NCI-H524 treated with DMSO at 0.1 percent for 48 hours (cell line): ENCODE measurements at places on chromosomes 13 and 19.

DNA sequence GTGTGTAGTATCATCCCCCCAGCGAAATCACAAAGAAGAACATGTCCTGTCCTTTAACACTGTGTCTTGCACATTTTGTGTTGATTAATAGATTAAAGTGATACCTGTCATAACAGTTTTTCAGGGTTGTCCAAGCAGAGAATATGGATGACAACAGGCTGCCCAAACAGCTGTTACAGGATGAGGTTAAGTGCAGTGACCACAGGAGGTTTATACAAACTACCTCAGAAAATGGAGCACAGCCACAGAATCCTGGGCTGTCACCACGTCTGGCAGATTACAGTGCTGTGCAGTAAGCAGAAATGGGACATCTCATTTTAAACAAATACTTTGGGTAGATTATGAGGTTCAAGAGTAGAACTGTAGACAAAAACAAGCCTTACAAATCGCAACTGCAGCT lies 575.6 kb downstream of the DCT start:
- DNase-seq, result no peak

- no peak for DNase-seq
Measured at GRCh38 chr19:33902802-33903488, 106.3 kb downstream of the KCTD15 start.

DNA sequence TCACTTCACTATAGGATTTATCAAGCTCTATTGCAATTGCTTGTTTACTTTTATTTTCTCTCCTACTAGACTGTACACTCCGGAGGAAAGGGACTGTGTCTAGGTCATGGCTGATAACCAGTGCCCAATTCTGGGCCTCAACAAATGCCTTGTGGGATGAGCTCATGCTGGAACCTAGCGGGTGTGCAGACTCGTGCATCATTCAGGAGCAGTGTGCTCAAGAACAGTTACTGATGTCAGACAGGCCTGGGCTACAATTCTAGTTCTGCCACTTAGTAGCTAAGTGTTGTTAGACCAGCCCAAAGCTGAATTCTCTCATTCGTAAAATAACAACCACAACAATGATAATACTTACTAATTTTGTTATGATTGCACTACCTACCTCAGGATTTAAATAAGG lies 95.4 kb downstream of the CYSLTR2 start:
- no peak for DNase-seq

DNA sequence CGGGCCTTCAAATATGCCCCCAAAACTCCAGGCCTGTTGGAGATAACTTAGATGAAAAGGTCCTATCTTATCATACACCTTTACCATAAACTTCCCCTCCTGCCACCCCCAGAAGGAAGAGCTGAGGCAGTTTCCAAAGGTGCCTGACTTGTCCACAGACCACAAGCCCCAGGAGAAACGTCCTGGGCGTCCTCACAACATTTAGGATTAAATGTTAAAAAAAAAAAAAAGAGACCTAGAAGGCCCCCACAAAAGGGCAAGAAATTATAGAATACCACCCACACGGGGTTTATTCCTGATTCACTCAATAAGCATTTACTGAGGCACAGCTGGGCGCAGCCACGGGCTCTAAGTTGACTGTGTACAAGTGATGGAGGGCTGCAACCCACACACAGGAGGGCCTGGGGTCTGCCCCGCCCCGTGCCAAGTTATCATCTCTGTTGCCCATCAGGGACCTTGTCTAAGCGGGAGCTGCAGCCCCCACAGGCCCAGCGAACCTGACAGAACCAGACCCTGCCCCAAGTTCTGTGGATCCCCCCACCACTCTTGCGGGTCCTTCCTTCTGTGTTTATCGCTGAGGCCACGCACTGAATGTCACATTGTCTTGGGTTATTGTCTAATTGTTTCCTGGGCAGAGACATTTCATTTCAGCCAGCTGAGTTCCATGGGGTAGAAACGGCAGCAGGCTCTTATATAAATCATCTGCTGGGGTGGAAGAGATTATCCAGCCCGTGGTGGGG lies 83.0 kb upstream of the TM9SF2 start:
- DNase-seq, result no peak

GRCh38 chr13:52067237-52067636 lies 42.7 kb downstream of the UTP14C start:
- DNase-seq, result no peak

DNA sequence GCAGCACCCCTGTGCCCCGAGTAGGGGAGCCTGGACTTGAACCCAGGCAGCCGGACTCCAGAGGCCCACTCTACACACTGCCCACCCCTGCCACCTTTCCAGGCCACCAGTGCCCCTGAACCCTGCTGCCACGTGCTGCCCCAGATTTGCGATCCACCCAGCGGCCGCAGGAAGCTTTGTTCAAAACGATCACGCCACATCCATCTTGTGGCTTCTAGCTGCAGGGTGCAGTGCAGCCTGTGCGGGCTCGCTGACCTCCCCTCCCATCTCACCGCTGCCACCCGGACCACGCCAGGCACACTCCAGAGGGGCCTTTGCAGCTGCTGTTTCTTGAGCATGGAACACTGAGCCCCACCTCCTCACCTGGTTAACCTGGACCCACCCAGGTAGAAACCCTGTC lies 3.8 kb downstream of the RAVER1 start:
- DNase-seq, result no peak

DNA sequence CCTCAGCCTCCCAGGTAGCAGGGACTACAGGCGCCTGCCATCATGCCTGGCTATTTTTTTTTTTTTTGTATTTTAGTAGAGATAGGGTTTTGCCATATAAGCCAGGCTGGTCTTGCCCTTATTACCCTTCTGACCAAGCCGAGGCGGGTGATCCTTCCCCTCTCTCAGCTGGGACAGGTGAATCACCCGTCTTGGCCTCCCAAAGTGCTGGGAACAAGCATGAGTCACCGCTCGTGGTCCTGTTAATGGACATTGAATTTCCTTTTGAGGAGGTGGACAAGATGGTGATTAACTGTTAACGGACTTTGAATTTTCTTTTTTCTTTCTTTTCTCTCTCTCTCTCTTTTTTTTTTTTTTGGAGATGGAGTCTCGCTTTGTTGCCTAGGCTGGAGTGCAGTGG lies 10.6 kb downstream of the CD70 start:
- DNase-seq, result no peak

DNA sequence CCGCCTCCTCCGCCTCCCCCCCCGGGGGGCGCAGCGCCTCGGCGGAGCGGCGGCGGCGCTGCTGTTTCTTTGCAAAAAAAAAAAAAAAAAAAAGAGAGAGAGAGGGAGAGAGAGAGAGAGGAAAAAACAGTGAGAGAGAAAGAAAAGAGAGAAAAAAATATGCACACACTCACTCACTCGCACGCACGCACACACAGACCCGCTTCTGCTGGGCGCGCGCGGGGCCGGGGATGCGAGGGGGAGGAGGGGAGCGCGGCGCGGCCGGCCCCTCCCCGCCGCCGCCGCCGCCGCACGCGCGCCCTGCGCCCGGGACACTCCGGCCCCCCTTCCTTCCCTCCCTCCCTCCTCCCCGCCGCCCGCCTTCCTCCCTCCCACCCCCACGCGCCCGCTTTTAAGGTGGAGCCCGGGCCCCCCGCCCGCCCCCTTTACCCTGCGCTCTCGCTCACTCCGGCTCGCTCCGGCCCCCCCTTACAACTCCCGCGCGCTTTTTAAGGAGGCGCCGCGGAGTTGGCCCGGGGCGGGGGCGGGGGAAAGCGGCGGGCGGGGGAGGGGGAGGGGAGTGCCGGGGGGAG lies at the start of gene SAMD1:
Gene SAMD1 (minus strand): TSS at position 243 of the 572 bp plus-strand sequence.
- DNase-seq, result no peak
